Stimulated activated CD4-positive, alpha-beta T cell treated with anti-CD3 and anti-CD28 coated beads, Interleukin-4, amount 100 ng/mL, for 1 hour (primary cell): ENCODE measurements at places on chromosomes 3 and 15.

DNA sequence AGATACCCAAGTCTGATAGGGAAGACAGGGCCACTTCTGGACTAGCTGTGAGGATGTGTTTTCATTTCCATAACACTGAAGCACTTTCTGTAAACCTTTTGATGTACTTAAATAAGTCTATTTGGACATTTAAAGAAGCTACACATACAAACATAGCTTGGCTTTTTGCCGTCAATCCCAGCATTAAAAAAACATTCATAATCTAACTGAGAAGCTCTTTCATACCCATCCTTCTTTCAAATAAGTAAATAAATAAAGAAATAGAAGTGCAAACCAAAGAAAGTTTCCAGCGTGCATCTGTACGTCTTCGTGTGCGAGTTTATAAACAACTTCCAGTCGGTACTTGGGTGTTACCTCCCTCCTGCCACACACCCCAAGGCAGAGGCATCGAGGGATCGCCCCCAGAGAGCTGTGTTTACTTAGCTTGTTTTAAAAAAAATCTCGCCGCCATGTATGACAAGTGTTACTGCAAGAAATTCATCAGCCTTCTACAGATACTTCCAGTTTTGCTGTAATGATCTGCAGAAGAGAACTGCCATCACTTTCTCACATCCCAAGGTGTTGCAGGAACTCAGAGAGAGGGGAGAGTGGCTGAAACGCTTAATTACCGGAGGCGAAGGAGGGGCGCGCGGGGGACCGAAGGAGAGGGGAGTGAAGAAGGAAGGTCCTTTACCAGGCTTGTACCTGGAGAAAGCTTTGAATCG lies 9.0 kb upstream of the MEIS2 start:
- DNase-seq = no peak

- no peak for DNase-seq
These were observed 77.5 kb downstream of the RAD18 start for GRCh38 chr3:8885536-8886316.

- no peak for DNase-seq
These were observed 52.0 kb downstream of the DZIP1L start for GRCh38 chr3:138063416-138063815.

DNA sequence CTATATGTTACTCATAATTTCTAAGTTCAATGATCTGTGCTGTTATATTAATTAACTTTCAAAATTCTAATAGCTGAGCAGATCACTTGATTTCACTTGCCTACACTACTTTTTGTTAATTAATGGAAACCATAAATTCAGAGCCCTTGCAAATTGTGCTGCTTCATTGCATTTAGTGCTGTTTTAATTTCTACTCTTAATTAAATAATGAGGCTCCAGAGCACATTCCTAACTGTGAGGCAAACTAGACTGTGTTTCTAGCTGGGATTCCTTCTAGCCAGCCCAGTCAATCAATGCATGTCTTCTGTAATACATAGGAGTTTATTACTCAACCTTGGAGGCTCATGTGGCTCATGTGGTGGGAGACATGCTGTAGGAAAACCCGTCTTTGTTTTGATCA lies 301.1 kb upstream of the GOLIM4 start:
- no peak for DNase-seq

DNA sequence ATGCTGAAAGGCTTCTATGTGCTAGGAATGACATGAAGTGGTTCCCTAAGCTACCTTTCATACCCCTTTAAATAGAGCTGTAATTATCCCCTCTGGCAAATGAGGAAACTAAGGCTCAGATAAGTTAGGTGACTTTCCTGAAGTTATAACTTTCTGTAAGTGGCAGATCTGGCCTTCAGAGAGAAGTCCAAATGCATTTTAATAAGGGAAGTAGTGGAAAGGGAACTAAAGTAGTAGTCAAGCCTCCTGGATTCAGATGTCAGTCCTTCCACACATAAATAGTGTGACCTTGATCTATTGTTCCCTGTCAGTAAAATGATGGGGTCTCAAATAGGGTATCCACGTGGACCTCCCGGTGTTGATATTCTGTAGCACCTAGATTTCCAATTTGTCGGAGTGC lies 277.7 kb downstream of the EDEM1 start:
- no peak for DNase-seq

GRCh38 chr15:98876451-98877369 lies 130.9 kb downstream of the PGPEP1L start:
- no peak for DNase-seq

DNA sequence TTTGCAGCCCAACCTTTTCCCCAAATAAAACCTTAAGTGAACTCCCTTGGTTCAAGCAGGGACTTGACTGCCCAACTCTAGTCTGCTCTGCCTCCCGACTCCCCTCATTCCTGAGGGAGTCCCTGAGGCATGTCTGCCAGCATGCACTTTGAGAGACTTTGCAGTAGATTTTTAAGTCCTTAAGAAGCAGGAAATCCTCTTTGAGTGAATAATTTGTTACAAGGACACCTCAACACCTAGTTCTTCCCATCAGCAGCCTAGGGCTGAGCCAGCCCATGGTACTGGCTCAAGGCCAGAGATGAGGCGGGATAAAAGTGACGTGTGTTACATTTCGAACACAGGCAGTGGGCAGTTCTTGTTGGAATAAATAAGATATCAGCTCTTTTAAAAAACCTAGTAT lies 204.3 kb upstream of the SLC2A2 start:
- DNase-seq = no peak

DNA sequence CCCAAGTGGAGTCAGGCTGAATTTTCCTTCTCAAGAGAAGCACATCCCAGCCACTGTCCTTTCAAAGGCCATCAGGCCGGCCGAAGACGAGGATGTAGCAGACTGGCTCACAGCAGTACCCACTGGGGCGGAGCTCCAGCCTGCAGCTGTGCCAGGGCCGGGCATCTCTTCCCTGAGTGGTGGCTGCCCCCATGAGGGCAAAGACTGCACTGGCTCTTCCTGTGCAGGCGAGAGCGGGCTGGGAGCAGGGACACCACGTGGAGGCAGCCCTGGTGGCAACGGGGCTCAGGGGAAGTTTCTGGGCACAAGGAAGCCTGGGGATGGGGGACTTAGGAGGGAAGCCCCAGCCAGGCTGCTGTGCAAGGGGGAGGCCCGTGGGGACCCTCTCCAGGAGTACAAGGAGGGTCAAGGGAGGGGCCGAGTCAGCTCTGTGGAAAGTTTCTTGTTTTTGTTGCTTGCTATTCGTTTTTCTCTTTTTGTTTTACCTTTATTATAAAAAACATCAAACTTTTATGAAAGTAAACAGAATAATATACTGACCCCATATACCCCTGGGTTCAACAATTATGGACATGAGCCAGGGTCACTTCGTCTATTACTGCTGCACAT lies 66.1 kb downstream of the RPN1 start:
- DNase-seq = peak; percentile 35

- no peak for DNase-seq
These were observed 84.5 kb downstream of the WDR76 start for GRCh38 chr15:43911235-43911781.
